ENCODE measurements at places on chromosomes 13 and 19.

- no peak for DNase-seq
Measured at GRCh38 chr13:33684874-33685273, 133.1 kb upstream of the RFC3 start.

GRCh38 chr19:47813304-47813994 lies 8.3 kb upstream of the CRX start:
- peak; percentile 74 for DNase-seq

- DNase-seq, result no peak
Measured at GRCh38 chr19:1384085-1384462, 367 bp downstream of the NDUFS7 start.

DNA sequence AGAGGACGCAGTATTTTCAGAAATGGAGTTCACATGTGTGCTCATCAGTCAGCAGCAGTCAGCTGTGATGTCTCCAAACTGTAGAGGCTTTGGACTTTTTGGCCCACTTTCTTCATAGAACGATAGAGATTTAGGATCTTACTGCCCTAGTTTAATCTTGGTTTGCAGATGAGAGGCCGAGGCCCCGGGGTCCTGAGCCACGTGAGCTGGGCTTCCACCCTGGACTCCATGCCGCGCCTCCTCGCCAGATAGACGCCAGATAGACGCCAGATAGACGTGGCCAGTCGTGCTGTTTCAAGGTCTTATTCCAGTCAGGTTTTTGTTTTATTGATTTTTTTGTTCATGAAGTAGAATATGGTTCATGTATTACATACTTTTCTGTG lies 11.7 kb upstream of the MCF2L start:
- DNase-seq, result no peak

GRCh38 chr13:80871481-80871880 lies 530.6 kb upstream of the SPRY2 start:
- DNase-seq, result no peak

GRCh38 chr13:22218797-22219196 lies 547.9 kb downstream of the FGF9 start:
- DNase-seq, result no peak

- DNase-seq, result no peak
Measured at GRCh38 chr13:70505809-70506208, 397.6 kb upstream of the KLHL1 start.

- no peak for DNase-seq
Measured at GRCh38 chr19:42288387-42288786, 13.5 kb upstream of the PRR19 start.

- no peak for DNase-seq
Measured at GRCh38 chr13:98523455-98524102, 53.3 kb downstream of the STK24 start.

DNA sequence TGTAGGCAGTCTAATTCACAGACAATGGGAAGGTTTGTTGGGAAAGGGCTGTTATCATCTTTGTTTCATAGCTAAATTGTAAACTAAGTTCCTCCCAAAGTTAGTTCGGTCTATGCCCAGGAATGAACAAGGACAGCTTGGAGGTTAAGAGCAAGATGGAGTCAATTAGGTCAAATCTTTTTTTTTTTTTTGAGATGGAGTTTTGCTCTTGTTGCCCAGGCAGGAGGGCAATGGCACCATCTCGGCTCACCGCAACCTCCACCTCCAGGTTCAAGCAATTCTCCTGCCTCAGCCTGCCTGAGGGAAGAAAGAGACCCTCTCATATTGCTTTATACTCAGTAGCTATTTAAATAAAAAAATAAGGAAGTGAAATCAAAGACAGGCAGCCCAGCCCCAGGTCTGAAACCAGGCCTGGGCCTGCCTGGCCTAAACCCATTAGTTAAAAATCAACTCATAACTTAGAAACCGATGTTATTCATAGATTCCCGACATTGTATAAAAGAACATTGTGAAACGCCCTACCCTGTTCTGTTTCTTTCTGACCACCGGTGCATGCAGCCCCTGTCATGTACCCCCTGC lies 297.4 kb upstream of the SGCG start:
- DNase-seq, result no peak

- no peak for DNase-seq
Measured at GRCh38 chr19:49119411-49120324, at the start of gene PPFIA3. Gene PPFIA3, plus strand, starts transcription at chr19:49119544. Its CDS starts 8,330 bp downstream, at chr19:49127874.

DNA sequence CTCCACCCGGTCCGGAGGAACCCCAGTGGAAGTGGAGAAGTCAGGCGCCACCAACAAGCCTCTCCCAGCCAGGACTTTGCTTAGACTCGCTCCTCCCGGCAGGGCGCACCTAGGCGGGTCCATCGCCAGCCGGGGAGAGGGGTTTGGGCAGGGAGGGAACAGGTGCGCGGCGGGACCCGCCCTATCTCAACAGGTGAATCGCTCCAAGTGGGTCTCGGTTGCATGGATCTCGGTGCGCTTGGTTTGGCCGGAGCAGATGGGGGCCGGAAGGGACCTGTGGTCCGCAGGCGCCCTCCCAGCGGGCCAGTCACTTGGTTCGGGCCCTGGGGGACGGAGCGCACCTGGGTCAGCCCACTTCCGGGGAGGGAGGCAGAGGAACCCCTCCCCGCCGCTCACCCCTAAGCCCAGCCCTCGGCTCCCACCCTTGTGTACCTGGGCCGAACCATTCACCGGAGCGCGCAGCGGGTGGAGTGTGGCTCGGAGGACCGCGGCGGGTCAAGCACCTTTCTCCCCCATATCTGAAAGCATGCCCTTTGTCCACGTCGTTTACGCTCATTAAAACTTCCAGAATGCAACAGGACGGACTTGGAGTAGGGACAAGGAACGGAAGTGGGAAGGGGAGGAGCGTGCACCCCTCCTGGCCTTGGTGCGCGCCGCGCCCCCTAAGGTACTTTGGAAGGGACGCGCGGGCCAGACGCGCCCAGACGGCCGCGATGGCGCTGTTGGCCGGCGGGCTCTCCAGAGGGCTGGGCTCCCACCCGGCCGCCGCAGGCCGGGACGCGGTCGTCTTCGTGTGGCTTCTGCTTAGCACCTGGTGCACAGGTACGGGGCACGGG lies at the start of gene LSR:
Gene LSR (plus strand): TSS at position 693 of the 836 bp plus-strand sequence. CDS start 21 bp downstream, at position 714.
- no peak for DNase-seq

GRCh38 chr13:73544175-73544574 lies 485.4 kb downstream of the KLF5 start:
- DNase-seq, result no peak

- no peak for DNase-seq
Measured at GRCh38 chr13:112773601-112774447, 84.0 kb downstream of the ATP11A start.

DNA sequence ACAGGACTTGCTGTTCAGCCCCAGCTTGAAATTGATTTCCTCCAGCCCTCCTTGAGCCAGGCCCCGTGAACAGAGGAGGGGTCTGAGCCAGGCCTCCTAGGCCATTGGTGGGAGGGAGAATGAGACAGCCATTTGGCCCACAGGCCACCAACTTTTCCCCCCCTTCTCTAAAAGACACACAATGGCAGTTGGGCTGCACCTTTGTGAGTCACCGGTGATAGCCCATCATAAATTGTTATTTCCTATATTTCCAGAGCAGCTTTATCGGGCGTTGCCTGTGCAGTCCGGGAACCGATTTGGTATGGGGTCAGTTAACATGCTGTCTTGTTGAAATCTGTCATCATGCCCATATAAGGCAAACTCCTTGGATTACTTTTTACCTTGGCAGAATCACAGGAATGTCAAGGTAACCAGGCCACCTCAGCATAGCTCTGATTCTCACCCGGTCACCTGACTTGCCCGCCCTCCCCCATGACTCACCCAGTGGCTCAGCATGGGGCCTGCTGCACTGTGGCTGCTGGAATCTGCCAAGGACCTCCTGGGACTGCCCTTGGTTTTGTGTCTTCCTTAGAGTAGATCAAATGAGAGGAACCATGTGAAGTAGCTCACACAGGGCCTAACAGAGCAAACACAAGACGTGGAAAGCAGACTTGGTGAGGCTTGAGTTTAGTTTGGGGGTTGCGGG lies 36.1 kb downstream of the ACTN4 start:
- DNase-seq, result no peak

GRCh38 chr13:98022210-98022609 lies 68.7 kb downstream of the IPO5 start:
- DNase-seq, result no peak

DNA sequence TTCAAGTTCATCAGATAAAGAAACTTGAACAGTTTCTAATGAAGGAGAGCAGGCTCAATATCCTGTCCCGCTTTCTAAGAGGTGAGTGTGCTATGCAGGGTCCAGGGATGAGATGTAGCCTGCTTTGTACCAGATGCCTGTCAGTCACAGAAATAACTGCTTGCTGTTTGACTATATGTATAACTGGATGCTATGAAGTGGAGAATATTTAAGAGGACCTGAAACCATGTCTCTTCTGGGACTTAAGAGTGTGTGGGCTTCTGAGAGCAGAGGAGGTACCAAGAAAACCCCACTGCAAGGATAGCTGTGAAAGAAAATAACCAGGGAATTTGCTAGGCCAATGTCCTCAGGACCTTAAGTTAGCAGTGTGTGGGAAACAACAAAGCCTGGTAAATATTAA lies 246.3 kb upstream of the RFC3 start:
- no peak for DNase-seq

GRCh38 chr13:74158571-74159352 lies 24.6 kb upstream of the KLF12 start:
- DNase-seq, result no peak

DNA sequence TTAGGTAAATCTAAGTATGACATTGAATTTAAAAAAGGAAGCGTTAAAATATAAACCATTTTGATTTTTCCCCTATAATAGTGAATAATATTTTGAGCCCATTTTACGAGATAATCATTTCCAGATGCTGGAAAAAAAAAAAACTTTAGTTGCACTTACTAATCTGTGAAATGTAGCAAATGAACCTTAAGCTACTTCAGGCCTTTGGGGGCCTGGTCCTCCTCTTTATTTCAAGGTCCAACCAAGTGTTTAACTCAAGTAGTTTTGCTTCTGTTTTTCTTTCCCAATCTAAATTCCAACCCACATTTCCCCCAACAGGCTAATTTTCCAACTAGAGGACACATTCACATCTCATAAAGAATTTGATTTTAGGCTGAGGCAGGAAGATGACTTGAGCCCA lies 101.2 kb downstream of the TNFRSF19 start:
- no peak for DNase-seq

DNA sequence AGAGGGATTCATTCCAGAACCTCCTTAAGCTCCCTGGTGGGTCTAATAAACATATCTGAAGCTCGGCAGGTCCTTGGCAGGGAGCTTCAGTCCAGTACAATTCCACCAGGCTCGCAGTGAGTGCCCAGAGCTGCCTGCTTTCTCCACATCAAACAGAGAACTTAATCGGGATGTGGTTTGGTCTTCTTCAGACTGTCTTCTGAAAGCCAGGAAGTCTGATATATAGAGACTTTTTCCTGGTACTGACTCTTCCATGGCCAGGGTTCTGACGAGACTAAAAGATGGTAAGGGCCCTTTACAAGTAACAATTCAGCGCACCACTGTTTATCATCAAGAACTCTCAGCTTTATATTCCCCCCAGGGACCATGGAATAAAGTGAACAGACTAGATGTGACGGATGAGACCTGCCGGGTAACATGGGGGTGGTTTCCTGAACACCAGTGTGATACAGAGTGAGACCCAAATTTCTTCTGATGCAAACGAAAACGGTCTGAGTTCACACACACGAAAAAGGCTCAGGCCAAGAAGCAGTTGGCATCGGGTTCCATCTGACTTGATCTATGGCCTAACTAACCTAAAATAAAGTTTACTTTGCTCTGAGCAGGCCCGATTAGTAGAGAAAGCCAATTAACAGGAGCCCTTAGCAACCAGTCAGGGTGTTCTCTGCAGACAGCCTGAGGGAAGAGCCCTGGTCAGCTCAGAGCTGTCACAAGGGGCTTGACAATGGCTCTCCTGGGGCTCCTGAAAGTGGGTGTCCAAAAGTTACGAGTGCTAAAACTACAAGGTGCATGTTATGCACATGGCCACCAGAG lies 29.0 kb downstream of the RANBP3 start:
- DNase-seq, result no peak

DNA sequence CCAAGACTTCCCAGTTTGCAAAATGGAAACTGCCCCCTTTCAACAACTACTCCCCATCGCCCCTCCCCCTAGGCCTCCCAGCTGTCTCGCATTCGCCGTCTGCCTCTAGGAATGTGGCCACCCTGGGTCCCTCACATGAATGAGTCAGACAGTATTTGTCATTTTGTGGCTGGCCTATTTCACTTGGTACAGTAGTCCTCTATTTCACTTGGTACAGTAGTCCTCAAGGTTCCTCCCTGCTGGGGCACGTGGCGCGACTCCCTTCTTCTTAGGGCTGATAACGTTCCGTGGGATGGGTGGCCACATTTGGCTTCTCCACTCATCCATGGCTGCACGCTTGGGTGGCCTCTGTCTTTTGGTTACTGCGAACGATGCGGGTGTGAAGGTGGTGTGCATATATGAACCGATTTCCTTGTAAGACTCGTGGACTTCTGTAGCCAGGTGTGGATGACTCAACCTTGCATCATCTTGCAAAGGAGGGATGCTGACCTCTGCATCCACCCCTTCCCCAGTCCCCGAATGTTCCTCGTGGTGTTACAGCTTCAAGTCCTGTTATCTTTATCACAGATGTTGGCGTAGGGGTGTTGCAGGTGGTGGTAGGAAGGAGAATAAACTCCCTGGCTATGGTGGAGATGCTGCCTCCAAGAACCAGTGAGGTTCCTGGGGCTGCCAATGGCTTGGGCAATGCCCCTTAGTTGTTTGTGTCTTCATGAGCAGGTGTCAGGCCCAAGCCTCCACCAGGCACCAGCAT lies 112.1 kb upstream of the SOX1 start:
- no peak for DNase-seq

- DNase-seq, result peak; percentile 76
Measured at GRCh38 chr13:27424246-27425157, at the start of gene GTF3A. Gene GTF3A, plus strand, starts transcription at chr13:27424619.

GRCh38 chr13:85812282-85812681 lies 13.1 kb upstream of the SLITRK6 start:
- DNase-seq, result no peak

DNA sequence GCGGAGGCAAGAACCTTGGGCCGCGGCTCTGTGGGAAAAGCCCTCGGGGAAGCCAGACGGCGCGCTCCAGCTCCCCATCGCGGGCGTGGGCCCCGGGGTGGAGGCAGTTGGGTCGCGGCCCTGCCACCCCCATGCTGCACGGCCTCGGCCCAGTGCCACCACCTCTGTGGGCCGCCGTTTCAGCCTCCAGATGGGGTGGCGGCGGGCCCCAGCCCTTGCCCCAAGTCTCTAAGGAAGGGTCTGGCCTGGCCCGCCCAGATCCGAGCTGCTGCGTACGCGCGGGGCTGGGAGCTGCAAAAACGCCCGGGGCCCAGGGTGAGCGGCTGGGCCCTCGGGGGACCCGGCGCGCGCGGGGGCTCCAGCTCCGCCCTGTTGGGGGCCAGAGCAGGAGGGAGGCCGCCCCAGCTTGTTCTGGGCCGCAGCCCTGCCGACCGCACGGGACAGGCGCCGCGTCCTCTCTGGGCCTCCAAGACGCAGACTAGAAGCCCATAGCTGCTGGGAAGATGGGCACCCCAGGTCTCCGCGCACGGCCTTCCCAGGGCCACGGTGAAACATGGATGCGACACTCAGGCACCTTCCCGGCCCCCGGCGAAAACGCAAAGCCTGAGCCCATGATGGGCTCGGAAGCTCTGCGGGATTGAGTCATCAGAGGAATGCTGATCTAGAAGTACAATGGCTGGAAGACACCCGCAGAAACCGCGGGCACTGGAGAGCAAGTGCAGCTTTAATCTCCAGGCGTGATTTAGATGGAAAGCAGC lies 110.1 kb downstream of the KCTD15 start:
- DNase-seq, result no peak
